Foreskin keratinocyte (primary cell): ENCODE measurements at places on chromosomes 16 and 17. TPM values are rescaled to one million over a fixed set of nuclear protein-coding genes. Genes with fewer than 3 reads are reported as not detected.
A peak's percentile ranks its signal among the peaks of the same experiment; 100 is the strongest.

DNA sequence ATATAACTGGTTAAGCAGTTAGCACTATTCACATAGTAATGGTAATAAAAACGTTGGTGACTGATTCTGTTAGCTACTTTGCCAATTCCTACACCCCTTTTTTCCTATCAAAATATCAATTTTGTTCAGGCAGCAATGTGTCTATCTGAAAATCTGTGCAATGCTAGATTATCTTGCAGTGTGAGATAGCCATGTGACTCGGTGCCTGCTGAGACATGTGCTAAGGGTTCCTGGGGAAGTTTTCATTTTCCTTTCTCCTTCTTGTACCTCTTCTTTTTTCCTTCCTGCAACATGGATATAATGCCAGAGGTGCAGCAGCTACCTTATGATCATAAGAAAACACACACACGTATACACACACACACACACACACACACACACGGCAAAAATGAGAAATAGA lies 100.5 kb upstream of the SHISA6 start:
- no peak for DNase-seq

PRSS36 gene
- polyA plus RNA-seq: 0.34 and 0.69 TPM in 2 replicates

- DNase-seq: no peak
Measured at GRCh38 chr17:18141210-18141803, 32.8 kb downstream of the MYO15A start.

- DNase-seq: peak; percentile 91
Measured at GRCh38 chr16:69476920-69477443, 52.6 kb downstream of the CYB5B start.

DNA sequence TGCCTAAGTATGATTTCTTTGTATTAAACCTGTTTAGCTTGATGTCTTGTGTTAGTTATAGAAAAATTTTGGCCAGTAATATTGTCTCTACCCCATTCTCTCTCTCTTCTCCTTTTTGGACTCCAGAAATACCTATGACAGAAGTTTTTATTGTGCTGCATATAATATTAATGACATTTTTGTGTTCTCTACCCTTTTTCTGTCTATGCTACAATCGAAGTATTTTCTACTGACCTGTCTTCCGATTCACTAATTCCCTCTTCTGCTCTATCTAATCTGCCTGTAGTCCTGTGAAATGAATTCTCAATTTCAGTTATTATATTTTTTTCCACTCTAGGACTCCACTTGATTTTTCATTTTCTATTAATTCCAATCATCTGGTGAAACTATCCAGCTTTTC lies 26.0 kb upstream of the TMEM92 start:
- no peak for DNase-seq

- peak; percentile 27 for DNase-seq
Measured at GRCh38 chr16:72501739-72502593, 330.0 kb upstream of the PMFBP1 start.

DNA sequence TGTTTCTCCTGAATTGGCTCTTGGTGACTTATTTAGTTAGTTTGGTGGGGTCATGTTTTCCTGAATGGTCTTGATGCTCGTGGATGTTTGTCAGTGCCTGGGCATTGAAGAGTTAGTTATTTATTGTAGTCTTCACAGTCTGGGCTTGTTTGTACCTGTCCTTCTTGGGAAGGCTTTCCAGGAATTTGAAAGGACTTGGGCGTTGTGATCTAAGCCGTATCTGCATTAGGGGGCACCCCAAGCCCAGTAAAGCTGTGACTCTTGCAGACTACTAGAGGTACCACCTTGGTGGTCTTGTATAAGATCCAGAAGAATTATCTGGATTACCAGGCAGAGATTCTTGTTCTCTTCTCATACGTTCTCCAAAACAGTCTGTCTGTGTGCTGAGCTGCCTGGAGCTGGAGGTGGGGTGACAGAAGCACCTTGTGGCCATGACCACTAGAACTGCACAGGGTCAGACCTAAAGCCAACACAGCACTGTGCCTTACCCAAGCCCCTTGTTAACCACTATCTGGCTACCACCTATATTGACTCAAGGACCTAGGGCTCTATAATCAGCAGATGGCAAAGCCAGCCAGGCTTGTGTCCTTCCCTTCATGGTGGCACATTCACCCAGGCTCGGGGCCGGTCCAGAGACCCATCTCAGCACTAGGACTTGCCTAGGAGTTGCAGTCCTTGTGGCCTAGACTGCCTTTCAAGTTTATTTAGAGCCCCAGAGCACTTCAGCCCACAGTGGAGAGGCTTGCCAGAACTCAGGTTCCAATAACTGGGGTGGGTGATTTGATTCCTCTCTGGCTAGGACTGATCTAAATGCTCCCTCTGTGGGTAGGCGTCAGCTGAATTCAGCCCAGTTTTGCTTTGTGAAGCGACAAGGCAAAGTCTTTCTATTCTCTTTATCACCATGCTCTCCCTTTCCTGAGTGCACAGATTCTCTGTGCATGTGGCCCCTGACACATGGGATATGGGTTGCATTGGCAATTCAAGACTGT lies 11.0 kb downstream of the RNF135 start:
- DNase-seq: peak; percentile 61

DNA sequence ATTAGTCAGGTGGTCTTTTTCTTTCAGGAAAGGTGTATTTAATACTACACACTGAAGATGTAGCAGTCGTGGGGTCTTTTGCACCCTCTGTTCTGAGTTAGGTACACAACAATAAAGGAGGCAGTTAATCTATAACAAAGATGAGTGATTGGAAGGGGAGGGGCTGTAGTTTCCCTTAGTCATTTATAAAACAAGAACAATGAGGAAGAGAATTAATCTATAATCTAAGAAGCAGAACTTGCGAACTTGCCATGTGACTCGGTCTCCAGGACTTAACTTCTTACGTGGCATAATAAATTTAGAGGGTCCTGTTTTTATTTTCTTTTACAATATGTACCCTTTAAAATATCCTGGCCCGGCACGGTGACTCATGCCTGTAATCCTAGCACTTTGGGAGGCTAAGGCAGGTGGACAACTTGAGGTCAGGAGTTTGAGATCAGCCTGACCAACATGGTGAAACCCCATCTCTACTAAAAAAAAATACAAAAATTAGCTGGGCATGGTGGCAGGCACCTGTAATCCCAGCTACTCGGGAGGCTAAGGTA lies 8.6 kb upstream of the APPBP2 start:
- no peak for DNase-seq

KRT33A gene
- not detected in 2 replicates for polyA plus RNA-seq

KCNJ12 gene
- 0.06 TPM in 2 replicates for polyA plus RNA-seq

TCAP gene
- 0.11 and 0.17 TPM in 2 replicates for polyA plus RNA-seq

NDRG4 gene
- 1.6 and 2.7 TPM in 2 replicates for polyA plus RNA-seq

TVP23B gene
- 20.9 and 26.5 TPM in 2 replicates for polyA plus RNA-seq

GRCh38 chr16:87836844-87837581 lies 32.3 kb downstream of the SLC7A5 start:
- DNase-seq: no peak

DNA sequence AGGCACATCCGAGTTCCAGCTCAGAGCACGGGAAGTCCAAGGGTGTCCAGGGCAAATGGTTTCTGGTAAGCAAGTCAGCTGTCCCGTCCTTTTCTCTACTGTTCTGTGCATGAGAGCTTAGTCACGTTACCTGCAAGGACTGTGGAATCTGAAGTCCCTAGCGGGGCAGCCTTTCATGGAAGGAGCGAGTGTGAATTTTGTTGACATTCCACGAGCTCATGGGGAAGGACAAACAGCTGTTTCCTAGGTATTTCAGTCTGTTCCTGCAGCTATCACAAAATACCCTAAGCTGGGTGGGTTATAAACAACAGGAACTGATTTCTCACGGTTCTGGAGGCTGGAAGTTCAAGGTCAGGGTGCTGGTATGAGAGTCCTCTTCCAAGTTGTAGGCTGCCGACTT lies 109.2 kb downstream of the SDR42E1 start:
- no peak for DNase-seq

HNF1B gene
- polyA plus RNA-seq: not detected in 2 replicates

DNA sequence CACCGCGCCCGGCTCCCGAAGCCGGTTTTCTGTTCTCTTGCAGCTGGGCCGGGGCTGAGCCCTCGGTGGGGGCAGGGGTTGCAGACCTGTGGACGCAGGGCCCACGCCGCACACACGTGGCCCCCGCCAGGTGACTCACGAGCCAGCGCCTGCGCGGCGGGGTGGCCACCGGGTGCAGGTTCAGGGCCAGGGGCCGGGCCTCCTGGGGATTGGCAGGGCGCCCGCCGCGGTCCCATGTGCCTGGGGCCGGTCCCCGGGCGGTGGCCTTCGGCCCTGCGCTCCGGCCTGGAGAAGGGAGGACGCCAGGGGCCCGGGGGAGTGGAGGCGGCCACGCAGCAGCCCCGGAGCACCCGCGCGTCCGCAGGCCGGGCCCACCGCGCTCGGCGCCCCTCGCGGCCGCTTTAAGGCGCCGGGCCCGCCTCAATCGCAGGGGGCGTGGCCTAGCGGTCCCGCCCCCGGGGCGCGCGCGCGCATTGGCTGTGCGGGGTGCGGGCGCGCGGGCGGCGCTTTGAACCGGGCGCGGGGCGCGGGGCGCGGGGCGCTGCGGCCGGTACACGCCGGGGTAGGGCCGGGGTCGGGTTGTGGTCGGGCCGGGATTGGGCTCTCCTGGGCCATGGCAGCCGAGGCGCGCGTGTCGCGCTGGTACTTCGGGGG lies at the start of gene SLC25A10:
TSS of gene SLC25A10 (plus strand) at position 471 of the 654 bp plus-strand sequence. CDS start at position 614, 143 bp downstream.
- DNase-seq: no peak

- no peak for DNase-seq
Measured at GRCh38 chr17:50272711-50273653, 1.3 kb upstream of the TMEM92 start.

DNA sequence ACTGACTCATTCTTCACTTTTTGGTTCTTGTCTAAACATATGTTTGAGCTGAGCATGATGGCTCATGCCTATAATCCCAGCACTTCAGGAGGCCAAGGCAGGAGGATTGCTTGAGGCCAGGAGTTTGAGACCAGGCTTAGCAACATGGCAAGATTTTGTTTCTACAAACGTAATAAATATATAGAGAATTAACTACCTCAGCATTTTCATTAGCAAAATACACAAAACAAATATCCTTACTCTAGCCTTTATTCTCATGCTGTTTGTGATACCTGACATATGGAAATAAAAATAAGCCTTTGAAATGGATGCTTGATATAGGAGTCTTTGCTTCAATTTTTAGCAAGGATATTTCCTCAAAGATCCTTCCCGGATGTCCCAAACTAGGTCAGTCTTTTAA lies 132.8 kb downstream of the ABCC1 start:
- DNase-seq: no peak

DNA sequence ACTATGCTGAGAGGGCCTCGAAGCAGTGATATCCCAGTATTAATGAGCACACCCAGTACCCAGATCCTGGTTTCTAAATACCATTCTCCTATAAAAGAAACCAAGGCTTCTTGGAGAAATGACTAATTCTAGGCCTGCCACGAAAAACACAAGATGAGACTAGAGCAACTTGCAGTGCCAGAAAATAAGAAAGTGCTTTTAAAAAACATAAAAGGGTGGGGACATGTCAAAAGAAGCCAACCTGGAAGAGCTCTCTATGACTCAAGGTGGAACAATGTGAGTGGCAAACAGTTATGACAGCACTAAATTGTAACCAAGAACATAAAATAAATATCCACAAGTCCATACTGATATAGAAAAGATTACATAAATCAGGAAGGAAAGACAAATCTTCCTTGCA lies 153.2 kb upstream of the KCNJ18 start:
- peak; percentile 74 for DNase-seq

- DNase-seq: no peak
Measured at GRCh38 chr16:26430618-26431017, 636.1 kb upstream of the C16orf82 start.

SPATA32 gene
- not detected in 2 replicates for polyA plus RNA-seq

PTGES3L gene
- polyA plus RNA-seq: 0.13 and 0.15 TPM in 2 replicates

RNU2-1 gene
- not detected in 2 replicates for polyA plus RNA-seq

DNA sequence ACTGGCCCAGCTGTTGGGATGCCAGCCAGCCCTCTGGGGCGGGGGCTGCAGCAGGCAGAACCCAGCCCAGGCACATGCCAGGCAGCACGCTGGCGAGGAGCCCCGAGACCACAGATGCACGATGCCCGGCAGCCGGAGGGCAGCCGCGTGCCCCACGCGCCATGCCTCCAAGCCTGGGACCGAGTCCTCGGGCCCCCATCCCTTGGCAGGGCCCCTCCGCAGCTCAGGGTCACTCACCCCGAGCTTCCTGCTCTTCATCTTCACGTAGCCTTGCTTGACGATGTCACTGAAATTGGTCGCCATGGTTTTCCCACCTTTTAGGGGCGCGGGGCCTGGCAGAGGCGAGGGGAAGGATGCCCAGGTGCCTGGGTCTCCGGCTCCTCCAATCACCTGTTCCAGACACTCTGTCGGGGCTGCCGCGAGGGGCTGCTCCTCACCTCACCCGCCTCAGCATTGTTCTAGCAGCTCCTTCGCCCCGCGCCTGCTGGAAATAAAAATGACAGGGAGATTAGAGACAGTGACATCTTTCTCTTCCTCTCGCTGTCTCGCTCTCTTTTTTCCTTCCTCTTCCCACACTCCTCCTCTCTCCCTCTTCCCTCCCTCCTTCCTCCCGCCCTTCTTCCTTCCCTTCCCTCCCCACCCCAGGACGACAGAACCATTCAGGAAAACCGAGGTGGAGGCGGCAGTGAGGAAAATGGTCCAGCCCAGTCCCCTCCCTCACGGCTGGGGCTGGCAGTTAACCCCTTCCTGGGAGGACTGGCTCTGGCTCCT lies 6.9 kb downstream of the DOK4 start:
- no peak for DNase-seq

DNA sequence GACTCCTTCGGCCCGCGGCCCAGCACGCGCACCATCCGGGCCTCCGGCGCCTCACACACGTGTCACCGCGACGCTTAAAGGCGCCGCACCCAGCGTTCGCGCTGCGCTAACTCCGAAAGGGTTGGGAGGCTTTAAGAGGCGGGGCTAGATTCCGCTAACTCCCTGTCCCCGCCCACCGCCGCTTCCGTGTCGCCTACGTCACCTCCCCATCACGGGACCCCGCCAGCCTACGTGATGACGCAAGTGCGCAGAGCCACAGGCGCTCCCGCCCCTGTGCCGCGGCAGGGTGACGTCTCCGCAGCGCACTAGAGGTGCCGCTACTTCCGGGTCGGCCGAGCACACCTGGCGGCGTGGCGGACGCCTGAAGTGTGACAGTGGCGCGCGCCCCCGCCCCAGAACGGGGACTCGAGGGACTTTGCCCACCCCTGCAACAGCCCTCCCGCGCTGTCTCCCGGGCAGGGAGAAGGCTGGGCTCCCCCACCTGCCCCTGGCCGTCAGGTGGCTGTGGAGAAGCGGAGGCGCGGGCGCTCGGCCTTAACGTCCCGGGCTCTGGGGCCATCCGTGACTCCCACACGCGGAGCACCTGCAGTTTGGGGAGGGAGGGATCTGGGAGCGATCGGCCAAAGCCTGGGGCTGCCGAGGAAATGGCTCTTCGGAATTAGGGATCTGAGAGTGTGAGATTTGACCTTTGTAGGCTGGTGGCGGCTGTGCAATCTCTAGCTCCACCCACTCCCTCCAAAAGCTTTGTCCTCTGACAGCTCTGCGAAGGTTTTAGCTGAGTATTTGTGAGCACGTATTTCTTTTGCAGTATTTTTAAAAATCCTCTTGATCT lies at the start of gene USP36:
TSS of gene USP36 (minus strand) at position 35 of the 832 bp plus-strand sequence. CDS start 4,451 bp downstream, outside the sequence.
- DNase-seq: peak; percentile 94
